ENCODE measurements at places on chromosomes 7 and 10.

GRCh38 chr7:74708569-74709275 is 51.2 kb downstream of the GTF2I start:
- DNase-seq = no peak

- no peak for DNase-seq
Measured at GRCh38 chr10:123382491-123382890, 228.3 kb downstream of the BUB3 start.

DNA sequence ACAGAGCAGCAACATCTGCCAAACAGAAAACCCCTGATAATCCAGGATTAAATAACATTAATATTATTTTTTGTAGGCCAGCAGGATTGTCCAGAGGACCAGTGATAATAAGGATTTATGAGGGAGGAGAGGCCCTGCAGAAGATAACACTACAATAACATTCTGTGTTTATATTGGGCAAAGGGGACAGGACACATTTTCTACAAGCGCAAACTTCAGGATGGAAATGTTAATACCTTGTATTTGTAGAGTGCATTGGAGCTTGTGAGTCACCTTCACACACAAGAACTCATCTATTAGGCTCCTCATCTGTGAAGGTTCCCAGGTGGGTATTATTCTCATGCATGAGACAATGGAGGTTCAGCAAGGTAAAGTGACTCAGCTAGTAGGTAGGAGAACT is 51.0 kb downstream of the BAMBI start:
- DNase-seq = no peak

DNA sequence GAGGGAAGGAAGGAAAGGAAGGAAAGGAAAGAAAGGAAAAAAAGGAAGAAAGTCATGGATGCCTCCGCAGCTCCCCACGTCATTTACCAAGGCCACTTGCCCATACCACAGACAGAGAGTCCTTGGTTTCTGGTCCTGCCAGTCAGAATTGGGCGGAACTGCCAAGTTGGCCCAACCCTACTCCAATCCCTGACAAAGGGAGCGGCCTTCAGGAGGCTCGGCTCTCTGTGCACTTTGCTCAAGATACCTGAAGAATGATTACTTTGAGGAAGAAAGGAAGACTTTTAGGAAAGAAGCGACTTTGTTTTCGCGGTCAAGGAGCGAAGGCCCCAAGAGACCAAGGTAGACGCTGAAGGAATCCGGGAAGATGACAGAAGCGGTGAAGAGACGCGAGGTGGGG is 49.1 kb upstream of the FXYD4 start:
- no peak for DNase-seq

DNA sequence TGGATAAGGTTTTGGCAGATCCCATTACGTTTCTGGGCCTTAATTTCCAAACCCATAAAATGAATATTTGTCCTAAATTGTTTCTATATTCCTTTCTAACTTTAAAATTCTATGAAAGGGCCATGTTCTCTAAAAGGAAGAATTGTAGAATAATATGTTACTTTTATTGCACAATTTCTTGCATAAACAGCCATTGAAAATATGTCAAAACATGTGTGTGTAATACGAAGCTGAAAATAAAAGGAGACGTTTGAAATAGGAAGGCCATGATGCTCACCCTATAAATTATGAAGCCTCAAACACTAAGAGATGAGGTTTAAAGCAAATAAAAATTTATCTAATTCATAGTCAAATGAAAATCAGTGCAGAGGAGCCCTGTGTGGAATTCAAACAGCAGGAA is 145.0 kb upstream of the LRRTM3 start:
- no peak for DNase-seq

DNA sequence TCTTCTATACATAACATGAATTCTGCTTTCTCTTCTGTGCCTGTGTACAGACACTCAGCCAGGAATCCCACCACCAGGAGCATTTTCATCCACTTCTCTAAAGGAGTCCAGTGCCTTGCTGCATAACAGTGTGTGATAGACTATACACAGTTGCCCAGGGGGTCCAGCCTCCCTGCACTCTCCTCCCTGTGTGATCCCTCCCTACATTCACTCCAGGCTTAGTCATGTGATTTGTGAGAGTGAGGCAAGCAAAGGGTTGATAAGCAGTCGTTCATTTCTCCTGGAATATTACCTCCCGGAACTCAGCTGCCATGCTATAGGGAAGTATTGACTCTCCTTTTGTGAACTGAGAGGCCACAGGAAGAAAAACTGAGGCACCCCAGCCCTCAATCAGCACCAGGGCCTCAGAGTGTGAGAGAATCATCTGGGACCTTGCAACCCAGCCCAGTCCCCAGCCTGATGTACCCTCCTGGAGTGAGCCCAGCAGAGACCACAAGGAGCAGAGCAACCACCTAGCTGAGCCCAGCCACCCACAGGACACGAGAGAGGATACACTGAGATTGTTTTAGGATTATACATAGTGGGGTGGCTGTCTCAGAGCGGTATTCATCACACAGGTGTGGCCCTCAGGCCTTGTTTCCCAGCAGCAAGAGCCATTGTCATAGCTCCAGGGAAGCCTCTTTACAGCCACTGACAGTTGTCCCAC is 45.0 kb upstream of the EEPD1 start:
- DNase-seq = no peak

Measured in T-helper 1 cell (primary cell).